ENCODE measurements at places on chromosomes 16 and 17.

- DNase-seq = peak; percentile 60
These were observed 256.9 kb downstream of the C16orf95 start for GRCh38 chr16:87060034-87060986.

DNA sequence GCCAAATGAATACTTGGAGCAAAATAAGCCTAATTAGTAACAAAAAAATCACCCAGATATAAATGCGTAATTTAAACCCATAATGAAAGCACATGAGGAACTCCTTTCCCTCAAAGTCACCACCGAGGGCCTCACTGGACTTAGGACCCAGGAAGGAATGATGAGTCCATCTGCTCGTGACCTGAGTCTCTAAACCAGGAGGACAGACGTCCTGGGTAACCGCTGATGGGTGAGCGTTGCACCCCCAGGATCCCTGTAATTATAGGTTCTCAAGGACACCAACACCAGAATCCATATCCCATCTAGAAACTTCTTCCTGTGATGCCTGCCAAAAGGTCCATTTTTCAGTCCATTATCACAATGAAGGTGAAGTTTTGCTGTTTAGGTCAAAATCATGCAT is 121.4 kb downstream of the ZNF778 start:
- no peak for DNase-seq

GRCh38 chr17:68600931-68601564 is at the start of gene FAM20A:
TSS of gene FAM20A (minus strand) at chr17:68601367. CDS start at chr17:68600666, 701 bp downstream.
- DNase-seq = peak; percentile 63

GRCh38 chr17:45646288-45646988 is 137.7 kb upstream of the CRHR1 start:
- no peak for DNase-seq

- no peak for DNase-seq
These were observed 2.8 kb downstream of the LLGL1 start for GRCh38 chr17:18228176-18228682.

DNA sequence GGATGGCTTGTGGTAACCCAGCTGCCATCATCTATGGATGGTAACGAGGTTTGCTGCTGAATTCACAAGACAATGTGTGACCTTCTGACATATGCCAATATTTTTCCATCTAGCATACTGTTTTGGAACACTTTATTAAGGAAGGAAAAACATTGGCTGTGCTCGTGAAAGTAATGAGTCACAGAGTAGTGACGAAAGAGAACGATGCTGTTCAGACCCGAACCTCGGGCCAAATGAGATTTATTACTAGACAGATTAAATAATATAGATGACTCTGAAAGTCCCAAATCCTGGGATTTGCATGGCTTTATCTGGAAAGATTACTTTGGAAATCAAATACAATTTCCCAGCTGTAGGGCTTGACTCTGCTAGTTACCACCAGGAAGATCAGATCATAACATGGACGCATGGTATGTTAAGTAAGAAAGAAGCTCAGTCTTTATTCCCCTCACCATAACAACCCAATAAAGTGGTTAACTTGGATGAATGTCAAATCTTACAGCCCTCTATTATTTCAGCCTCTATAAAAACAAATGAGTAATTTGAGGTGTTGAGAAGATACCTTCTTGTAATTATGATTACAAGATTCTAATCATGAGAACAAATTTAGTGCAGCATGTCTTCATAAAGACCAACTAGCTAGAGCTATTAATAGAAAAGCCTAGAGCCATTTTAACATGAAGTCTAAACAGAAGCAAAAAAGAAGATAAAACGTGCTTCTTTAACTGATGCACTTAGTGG is 32.6 kb downstream of the ERN1 start:
- peak; percentile 55 for DNase-seq

DNA sequence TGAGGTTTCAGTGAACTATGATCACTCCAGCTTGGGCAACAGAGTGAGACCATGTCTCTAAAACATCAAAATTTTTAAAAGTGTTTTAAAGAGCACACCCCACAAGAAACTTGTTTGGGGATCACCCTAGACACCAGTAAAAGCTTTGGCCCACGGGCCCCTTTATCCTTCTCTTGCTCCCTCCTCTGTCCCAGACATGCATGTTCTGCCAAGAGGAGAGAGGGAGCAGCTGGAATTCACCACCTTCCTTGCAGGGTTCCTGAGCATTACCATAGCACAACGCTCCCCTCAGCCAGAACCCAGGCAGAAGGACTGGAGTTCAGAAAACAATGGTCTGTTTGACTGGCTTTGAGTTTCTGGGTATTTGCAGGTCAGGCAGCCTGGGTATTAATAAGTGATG is 214.3 kb upstream of the CDH5 start:
- DNase-seq = peak; percentile 27

- no peak for DNase-seq
These were observed 1.0 kb upstream of the GLG1 start for GRCh38 chr16:74607962-74608356.

DNA sequence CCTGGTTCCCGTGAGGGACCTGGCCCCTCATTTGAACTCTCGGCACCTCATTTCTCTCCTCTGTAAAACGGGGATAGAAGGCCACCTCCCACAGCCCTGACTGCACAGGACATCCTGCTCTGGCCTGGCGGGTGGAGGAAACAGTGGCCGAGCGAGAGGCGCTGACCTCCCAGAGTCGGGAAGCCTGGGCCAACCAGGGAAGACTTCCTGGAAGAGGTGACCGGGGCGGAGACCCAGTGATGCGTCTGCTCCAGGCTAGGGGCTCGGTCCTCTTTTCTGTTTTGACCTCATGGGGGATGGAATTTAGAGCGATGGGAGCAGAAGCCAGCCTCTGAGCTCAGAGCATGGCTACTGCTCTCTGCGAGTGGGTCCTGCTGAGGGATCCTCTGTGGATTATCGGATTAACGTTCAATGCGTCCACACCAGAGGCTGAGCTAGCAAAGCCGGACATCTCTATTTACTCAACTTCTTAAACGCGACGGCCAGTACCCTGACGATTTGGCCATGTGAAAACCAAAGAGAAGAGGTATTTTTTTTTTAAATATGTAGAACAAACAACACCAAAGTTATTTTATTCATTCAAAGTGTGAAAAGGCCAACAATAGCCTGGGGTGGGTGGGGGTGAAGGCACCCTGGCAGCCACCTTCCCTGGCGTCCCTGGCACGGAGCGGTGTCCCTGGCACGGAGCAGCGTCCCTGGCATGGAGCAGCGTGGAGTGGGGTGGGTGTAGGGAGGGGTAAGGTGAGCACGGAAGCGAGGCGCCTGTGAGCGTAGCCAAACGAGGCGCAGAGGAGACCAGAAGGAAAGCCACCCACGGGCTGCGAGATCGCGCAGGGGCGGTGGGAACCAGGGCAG is 9.2 kb upstream of the MSLN start:
- DNase-seq = no peak
